ENCODE measurements at places on chromosomes 12 and 14.

DNA sequence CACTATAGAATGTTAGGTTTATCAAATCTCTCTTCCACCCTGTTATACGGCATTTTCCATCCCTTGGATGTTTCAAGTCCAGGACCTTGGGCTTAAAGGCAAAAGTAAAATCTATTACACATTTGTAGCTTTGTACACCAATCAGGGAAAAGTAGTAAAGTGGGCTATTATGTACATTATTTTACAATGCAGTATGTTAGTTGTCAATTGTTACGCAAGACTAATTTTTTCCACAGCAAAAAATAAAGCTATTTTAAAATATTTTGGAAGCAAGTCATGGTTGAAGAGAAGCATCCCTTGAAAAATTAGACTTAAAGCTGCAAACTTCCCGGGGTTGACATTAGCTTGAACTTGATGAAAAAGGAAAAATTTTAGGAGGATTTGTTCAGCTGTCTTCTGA lies 476.2 kb downstream of the DIO2 start:
- no peak for DNase-seq

DNA sequence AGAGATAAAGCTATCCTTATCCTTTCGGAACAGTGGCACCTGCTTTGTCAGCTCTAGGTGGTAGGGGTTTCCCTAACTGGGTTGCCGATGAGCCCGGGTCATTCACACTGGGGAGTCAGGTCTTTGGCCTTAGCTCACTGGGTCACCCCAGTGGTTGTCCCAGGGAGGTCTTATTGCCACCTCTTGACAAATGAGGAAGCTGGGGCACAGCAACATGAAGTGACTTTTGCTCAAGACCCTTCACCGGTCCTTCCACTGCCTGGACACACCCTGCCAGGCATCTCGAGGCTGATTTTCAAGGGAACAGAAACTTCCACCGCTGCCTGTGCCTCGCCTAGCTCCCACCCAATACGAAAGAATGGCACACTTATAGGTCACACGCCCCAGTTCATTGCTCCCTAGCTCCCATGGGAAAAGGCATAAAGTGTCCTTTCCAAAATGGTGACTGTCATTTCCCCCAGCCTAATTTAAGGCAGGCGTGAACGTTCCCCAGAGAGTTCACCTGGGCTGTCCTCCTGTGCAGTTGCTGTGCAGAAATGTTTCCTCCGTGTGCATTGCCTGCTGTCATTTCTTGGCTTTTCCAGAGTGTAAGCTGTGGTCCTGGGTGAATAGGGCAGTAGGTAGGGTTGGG lies 156.1 kb upstream of the CCND2 start:
- no peak for DNase-seq

DNA sequence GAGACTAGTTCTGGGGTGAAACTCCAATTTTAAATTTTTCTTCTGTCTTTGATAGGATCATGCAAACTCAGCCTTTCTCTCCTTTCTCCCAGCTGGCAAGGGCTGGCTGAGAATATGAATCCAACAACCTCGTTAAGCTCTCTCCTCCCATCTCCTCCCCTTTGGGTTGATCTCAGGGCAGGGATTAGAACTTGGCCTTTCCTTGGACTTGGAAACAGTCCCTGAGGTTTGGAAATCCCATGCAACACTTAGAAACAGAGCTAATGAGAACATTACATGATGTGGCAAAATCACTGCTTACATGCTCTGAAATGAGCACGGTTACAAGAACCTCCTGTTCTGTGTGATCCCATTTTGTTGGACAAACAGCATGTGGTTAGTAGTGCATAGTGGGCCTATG lies 31.6 kb downstream of the ACACB start:
- no peak for DNase-seq

- DNase-seq, result no peak
Observed at GRCh38 chr14:49092345-49092744, 493.8 kb downstream of the RPS29 start.

DNA sequence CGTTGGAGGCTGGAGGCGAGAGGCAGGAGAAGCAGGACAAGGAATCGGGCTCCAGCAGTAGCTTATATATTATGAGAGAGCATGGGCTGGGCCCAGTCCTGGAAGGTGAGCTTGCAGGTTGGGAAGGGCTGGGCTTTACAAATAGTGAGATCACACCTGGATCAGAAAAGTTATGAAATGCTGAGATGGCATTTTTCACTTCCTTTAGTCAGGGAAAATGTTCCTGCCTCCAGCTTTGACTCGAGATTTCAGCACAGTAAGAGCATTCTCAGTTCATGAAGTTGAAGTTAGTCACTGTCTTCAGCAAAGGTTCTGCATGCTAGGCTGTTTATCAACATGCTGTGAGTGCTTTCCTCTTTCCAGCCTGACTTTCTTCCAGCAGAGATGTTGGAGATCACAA lies at the start of gene KRT6C:
Gene KRT6C, minus strand, starts transcription at position 38 of the 400 bp plus-strand sequence. CDS start 68 bp downstream, outside the sequence.
- DNase-seq, result no peak

DNA sequence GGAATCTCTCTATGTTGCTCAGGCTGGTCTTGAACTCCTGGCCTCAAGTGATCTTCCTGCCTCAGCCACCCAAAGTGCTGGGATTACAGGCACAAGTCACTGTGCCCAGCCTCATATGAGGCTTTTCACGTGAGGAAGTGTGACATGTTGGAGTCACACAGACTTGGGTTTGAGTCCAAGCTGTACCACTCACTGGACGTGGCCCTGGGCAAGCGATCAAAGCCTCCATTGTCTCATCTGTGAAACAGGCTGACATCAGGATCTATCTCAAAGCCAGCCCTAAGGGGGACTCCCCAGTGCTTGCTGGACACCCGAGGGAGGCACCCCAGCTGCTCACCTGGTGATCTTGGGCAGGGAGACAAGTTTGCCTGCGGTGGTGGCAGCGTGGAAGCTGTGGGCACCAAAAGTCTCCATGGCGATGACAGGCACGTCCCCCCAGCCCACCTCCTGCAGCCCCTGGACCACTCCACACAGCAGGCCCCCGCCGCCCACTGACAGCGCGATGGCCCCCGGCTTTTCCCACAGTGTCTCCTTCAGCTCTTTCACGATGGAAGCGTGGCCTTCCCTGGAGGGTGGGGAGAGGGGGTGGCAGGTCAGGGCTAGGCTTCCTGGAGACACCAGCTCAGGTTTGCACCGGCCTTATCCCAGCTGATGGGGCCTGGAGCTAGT lies 6.7 kb downstream of the SDS start:
- DNase-seq, result no peak

GRCh38 chr12:95582230-95583058 lies 31.2 kb upstream of the USP44 start:
- DNase-seq, result peak; percentile 66

DNA sequence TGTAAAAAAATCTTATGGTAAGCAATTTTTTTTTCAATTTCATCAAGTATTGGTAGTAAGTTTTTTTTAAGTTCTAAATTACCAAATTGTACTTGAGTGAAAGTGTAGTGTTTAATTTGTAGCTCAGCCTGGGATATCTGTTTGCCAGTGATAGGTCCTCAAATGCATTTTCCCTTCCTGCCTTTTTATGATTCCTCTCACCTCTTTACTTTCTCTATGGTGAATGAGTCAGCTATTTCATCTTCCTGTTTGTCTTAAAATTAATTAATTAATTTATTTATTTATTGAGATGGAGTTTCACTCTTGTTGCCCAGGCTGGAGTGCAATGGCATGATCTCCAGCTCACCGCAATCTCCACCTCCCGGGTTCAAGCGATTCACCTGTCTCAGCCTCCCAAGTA lies 10.6 kb downstream of the SRP54 start:
- no peak for DNase-seq

- DNase-seq, result no peak
Observed at GRCh38 chr12:29238822-29239291, 89.8 kb downstream of the FAR2 start.

- DNase-seq, result peak; percentile 58
Observed at GRCh38 chr12:43501703-43502102, 50.3 kb downstream of the ADAMTS20 start.

GRCh38 chr12:113961921-113962710 lies 4.0 kb downstream of the RBM19 start:
- peak; percentile 12 for DNase-seq

- DNase-seq, result no peak
Observed at GRCh38 chr12:4567073-4567881, 5.3 kb downstream of the DYRK4 start.

DNA sequence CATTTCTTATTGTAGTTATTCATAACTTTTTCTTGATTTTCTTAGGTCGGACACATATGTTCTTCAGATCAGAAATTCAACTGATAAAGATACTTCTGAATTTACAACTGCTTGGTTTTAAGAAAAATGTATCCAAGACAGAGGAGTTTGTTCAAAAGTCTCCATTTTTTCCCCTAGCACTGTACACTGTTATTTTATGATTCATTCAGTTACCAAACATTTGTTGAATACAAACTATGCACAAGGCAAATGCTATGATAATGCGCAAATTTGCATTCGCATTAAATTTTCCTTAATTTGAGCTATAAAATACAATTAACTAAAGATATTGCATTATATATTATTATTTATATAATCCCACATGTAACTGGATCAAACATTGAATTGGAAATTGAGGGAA lies 10.1 kb upstream of the PLEKHA5 start:
- no peak for DNase-seq

GRCh38 chr12:91043408-91043807 lies 14.4 kb downstream of the KERA start:
- DNase-seq, result no peak

DNA sequence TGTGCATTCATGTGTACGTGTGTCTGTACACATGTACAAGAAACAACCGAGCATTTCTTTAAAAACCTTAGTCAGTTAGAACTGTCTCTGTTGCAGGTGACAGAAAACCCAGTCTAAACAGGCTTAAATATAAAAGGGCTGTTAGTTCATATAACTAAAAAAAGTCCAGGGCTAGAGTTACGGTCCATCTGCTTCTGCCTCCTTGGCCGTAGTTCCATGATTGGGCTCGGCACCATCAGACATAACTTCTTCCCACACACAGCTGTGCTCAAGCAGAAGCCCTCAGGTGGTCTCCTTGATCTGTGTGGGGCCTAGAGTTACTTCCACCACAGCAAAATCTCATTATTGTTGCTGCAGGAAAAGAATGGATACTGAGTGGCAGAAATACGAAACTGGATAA lies 34.6 kb downstream of the CKB start:
- no peak for DNase-seq

GRCh38 chr12:73863546-73863945 lies 674.1 kb upstream of the ATXN7L3B start:
- peak; percentile 22 for DNase-seq

GRCh38 chr12:90199006-90199405 lies 490.4 kb upstream of the ATP2B1 start:
- DNase-seq, result no peak

- no peak for DNase-seq
Observed at GRCh38 chr14:68513137-68513536, 279.7 kb downstream of the ZFP36L1 start.

GRCh38 chr12:80777587-80777986 lies 60.9 kb downstream of the MYF5 start:
- peak; percentile 46 for DNase-seq

- peak; percentile 36 for DNase-seq
Observed at GRCh38 chr12:95790033-95790916, at the start of gene NTN4. TSS of gene NTN4 (minus strand) at chr12:95790764. CDS start at chr12:95790309, 455 bp downstream.

DNA sequence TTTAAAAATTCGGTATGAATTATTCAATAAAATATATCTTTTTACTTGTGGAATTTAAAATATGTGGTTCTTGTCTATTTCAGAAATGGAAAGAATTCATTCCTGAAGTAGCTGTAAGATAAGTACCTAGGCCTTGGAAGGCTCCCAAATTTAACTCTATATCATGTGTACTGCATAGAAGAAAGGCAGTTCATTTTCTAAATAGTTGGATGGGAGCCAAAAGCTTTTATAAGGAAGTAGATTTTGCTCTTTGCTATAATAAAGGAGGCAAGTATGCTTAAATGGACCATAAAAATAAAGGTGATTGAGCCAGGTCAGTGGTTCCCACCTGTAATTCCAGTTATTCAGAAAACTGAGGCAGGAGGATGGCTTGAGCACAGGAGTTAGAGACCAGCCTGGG lies 187.5 kb downstream of the ATXN7L3B start:
- DNase-seq, result no peak

GRCh38 chr12:94261119-94261518 lies 112.7 kb downstream of the PLXNC1 start:
- DNase-seq, result no peak

GRCh38 chr12:79063258-79063657 lies 198.7 kb downstream of the SYT1 start:
- DNase-seq, result peak; percentile 12
